ENCODE measurements at places on chromosomes 1 and 21.

DNA sequence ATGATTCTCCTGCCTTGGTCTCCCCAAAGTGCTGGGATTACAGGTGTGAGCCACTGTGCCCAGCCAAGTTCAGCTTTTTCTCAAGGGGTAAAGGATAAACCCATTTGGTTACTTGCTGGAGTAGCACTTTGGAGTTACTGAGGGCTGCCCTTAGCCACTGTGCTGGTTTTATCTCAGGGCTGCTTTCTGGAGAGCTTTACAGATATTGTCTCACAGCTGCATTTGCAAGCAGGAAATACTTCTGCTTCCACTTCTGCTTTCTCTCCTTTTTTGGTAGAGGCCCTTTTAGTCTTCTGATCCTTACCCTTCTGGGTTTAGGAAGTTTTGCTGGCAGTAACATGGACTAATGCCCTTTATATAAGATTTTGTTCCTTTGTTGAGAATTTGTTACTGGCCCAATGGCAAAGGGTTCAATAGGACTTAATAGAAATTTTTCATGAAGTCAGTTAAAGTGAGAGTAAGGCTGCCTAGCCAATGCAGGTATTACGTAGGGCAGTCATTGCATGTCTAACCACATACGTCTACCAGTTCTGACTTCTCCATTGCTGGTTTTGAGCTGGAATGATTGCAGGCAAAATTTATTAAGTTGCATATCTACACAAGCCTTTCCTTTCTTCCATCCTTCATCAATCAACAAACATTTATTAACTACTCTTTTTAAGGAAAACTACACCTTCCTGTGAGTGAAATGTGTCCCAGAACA lies 24.4 kb downstream of the CAP1 start:
- DNase-seq: no peak

DNA sequence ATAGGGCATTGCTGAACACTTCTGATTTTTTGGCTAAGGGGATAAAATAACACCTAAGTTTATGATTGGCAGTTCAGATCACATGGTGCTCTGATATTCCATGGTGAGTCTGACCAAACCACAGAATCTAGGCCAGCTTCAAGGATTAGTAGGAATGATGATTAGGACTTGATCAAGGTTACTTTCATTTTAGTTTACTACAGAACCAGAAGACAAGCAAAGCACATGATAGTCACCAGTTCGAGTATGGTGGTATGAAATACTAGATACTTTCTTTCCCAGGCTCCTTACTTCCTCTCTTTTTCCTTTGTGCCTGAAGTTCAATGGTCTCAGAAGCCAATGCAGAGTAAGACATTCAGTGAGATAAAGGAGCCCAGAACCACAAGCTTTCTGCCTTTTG lies 26.6 kb downstream of the S100A10 start:
- DNase-seq: no peak

- DNase-seq: no peak
Measured at GRCh38 chr1:86754265-86754974, 50.0 kb downstream of the SH3GLB1 start.

GRCh38 chr21:44377922-44378645 lies 24.7 kb downstream of the TRPM2 start:
- no peak for DNase-seq

GRCh38 chr1:101683136-101683535 lies 313.6 kb downstream of the OLFM3 start:
- no peak for DNase-seq

DNA sequence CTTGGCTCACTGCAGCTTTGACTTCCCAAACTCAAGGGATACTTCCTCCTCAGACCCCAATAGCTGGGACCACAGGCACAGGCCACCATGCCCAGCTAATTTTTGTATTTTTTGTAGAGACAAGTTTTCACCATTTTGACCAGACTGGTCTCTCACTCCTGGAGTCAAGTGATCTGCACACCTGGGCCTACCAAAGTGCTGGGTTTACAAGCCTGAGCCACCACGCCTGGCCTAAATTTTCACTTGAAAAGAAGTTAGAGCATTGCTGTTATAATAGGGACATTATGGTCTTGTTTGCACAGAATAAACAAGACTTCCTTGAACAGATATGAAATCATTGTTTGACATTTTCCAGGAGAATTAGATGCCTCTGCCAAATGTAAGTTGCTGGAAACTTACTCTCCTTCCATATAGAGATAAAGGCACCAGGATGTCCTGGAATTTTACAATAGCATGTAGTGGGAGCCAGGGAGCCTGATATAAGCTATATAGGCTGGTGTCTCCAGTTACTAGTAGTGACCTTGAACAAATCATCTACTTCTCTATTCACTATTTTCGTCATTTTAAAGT lies 16.9 kb downstream of the SLC35A3 start:
- DNase-seq: no peak

DNA sequence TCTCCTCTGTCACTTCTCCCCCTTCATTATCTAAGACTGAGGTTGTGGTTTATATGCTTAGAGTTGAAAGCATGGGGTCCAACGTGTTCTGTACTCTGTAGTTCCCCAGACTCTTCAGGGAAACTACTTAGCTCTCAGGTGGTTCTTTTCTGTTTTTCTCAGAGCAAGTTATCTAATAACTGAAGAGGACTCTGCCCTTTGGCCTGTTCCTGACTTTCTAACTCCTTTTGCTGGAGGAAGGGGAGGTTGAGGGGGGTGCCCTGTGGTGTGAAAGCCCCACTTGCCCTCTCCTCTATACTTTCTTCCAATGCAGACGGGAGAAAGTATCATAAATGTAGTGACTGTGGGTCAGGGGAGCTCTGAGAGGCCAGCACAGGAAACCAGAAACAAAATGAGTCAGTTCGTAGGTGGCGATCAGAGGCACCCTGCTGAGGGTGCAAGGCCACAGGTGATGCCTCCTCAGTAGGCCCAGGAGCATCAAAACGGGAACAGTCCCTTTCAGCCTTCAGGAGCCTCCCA lies 5.0 kb downstream of the SLC25A44 start:
- peak; percentile 55 for DNase-seq

DNA sequence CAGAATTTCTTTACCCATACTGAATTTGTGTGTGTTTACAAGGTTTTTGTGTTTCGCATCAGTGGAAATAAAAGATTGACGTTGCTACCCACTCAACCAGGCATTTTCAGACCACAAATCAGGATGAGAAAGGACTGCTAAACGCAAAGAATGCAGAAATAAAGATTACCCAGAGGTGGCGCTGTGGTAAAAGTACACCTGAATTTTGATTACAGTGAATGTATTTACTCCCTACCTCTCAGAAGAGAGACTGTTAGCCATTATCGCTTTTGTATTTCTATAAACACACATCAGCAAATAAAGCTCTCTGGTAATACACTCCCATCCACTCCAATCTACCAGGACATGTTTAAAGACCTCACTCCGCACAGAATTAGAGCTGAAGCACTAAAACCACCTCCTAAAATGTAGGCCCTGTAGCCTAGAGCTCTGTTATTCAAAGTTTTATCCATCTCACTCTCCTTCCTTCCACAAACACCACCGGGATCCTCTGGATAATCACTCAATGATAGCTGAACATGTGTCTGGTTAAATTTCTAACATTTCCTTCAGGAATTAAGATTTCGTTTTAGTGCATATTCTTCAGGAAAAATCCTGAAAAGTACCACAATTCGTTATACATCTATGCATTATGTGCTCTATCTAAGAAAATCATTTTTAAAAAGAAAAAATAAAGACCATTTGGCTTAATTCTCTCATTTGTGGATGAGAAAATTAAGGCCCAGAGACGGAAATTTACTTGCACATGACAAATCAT lies 2.5 kb upstream of the LMO4 start:
- DNase-seq: peak; percentile 49

DNA sequence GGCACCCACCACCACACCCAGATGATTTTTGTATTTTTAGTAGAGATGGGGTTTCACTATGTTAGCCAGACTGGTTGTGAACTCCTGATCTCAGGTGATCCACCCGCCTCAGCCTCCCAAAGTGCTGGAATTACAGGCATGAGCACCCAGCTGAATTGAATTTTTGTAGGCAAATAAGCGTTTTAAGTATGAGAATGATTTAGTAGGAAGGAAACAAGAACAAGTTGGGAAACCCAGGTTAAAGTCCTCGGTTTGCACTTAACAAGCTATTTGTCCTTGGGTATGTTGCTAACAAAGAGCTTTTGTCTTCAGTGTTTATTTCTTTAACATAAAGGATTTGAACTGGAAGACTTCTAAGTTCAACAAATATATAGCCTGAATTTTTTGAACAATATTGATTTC lies 23.9 kb downstream of the BTF3L4 start:
- DNase-seq: no peak

DNA sequence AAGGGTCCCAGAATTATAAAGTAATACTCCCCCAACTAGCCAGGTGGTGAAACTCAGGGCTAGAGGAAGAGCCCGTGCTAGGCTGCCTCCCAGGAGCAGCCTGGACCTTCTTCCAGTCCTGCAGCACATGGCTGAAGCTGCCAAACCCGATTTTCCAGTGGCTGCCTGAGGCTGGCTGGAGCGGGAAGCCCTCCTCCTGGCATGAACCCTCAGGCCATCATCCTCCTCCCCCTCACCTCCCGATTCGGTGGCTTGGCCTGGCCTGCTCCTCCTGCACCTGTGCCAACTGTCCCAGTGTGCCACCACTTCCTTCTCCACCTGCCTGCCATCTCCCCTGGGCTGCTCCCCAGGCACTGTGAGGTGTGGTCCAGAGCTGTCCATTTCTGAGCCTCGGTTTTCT lies 3.0 kb upstream of the TSPAN1 start:
- no peak for DNase-seq

- no peak for DNase-seq
Measured at GRCh38 chr1:52229494-52229893, 87.6 kb downstream of the ZFYVE9 start.

DNA sequence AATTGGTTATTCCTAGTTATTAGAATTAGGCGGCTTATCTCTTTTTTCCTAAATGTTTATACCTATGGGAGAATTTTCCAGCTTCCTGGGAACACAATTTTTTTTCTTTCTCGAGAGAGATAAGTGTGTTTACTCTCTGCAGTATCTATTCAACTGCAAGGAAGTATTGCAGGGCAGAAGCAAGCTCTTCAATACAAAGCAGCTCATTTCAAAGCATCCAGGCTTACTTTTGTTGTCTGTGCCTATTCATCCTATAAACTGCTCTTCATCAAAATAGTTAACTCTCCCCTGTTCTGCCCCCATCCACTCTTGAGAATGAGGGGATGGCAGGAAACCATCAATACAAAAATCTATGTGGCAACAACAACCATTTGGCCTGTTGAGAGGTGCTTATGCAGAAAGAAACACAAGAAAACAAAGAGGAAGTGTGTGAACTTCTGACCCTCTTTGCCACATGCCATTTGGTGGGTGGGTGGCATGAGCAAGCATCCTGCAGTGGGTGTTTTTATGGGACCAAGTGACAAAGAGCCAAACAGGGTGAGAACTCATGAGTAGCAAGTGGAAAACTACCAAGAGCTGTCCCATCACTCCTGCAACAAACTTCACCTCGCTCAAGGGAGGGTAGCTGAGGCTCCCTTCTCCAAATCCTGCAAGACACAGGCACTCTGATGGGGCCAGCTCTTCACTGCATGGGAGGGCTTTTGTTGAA lies 50.6 kb upstream of the MRPS6 start:
- DNase-seq: peak; percentile 65

DNA sequence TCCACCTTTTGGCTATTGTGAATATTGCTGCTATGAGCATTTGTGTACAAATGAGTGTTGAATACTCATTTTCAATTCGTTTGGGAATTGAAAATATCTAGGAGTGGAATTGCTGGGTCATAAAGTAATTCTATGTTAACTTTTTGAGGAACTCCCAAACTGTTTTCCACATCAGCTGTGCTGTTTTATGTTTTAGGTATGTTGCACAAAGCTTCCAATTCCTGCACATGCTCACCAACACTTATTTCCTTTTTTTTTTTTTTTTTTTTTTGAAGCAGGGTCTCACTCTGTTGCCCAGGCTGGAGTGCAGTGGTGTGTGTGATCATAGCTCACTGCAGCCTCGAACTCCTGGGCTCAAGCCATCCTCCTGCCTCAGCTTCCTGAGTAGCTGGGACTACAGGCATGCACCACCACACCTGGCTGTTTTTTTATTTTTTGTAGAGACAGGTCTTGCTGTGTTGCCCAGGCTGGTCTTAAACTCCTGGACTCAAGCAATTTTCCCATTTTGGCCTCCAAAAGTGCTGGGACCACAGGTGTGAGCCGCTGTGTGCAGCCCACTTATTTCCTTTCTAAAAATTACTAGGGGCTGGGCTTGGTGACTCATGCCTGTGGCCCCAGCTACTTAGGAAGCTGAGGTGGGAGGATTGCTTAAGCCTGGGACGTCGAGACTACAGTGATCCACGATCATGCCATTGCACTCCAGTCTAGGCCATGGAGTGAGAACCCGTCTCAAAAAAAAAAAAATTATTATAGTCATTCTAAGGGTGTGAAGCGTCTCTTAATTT lies 33.4 kb downstream of the TMCC2 start:
- no peak for DNase-seq

- DNase-seq: no peak
Measured at GRCh38 chr1:167587342-167587741, 33.8 kb upstream of the CREG1 start.

DNA sequence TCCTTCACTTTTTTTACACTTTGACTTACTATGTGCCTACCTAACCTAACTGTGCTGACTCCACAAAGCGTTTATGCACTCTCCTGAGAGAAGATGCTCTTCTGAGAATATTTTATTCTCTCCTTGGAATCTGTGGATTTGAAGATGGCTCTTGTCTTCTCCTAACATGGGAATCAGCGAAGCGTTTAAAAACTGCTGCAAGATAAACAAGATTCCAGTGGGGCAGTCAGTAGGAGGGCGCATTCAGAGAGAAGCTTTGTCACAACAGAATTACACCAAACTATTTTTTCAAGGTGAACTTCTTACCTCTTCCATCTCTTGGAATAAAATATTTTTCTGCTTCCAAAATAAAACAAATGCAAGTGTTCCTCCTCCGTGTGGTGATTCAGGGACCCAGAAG lies 113.1 kb downstream of the FOXD2 start:
- DNase-seq: no peak

GRCh38 chr1:190476321-190476720 lies 1.3 kb downstream of the BRINP3 start:
- DNase-seq: no peak

- DNase-seq: no peak
Measured at GRCh38 chr1:201589186-201589585, 50.3 kb downstream of the NAV1 start.

GRCh38 chr21:41681348-41681801 lies 85.5 kb downstream of the RIPK4 start:
- DNase-seq: no peak

- DNase-seq: no peak
Measured at GRCh38 chr1:56524263-56524662, 55.1 kb downstream of the PLPP3 start.

DNA sequence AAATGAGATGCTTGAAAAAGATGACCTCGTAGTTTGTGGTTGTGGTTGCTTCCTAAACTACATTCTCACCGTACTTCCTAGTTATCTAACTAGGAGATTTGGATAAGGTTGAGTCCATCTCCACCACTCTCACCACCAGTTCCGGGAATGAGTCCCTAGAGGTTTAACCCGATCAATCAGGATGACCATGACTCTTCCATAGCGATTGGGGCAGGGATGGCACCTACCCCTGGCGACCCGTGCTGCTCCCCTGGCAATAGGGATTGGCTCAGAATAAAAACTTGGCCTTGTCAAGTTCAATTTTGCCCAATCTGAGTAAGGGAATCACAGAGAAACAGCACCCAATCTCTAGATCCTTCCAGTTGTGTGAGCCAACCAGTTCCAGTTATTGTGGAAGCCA lies 2.7 kb upstream of the MIS18A start:
- no peak for DNase-seq

GRCh38 chr1:172537827-172538391 lies 5.0 kb downstream of the SUCO start:
- no peak for DNase-seq

- DNase-seq: no peak
Measured at GRCh38 chr1:211714154-211714553, 38.7 kb upstream of the NEK2 start.

- DNase-seq: no peak
Measured at GRCh38 chr1:50271337-50271736, 151.9 kb downstream of the DMRTA2 start.

Data from T-helper 2 cell (primary cell).